ENCODE measurements at places on chromosomes 4 and X.

GRCh38 chr4:108372681-108373080, 203.9 kb upstream of the LEF1 start:
- no peak for DNase-seq

- no peak for DNase-seq
Measured at GRCh38 chr4:1961563-1961962, 47.2 kb downstream of the NELFA start.

- peak; percentile 44 for DNase-seq
Measured at GRCh38 chr4:155705664-155706063, 39.0 kb downstream of the GUCY1A1 start.

DNA sequence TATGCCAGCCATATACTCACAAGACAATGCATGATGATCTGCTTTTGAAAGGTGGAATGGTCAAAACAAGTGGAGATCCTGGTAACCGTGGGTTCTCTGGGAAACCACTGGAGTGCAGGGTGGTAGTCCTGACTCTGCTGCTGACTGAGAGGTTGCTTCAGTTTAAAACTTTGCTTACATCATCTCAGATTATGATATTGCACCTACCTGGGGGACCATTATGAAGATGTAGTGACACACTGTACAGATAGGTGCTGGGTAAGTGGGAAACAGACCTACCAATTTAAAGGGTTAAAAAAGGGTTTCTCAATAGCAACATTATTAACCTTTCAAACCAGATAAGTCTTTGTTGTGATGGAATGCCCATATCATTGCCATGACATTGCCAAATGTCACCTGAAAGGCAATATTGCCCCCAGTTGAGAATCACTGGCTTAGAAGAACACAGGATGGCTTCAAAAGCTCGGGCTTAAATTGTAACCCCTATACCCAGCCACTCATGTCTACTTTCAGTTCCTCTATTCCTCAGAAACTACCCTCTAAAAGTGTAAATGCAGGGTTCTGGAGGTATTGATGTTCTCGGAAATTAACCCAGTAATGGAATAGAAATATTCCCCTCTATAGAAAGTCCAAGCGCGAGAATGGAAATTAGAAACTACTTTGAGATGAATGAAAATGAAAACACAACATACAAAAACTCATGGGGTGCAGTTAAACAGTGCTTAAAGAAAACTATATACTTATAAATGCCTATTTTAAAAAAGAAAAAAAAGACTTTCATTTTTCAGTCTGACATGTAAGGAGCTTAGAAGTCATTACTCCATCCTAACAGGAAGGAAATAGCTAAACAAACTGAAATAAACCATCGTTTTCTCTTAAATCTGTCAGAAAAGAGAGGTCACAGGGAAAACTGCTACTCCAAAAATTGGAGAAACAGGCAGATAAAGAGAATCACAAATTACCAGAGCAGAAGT, 65.8 kb downstream of the ARHGEF6 start:
- no peak for DNase-seq

- DNase-seq: no peak
Measured at GRCh38 chr4:140781596-140781995, 25.4 kb upstream of the TBC1D9 start.

DNA sequence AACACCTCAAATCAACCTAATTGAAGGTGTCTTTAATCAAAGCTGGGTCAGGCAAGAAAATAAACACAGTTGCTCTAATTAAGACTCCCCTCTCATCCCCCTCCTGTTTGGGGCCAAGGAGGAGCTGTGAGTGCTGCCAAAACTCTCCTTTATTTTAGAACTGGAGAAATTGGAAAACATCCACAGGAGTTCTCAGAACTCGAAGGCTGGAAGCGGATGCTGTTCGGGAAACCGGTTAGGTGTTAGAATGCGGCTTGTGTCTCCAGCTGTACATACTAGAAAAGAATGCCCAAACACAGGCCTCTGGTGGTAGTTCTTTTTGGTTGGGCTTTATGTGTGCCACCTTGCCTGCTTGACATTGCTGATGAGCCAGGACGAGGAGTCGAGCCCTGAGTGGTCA, 118.2 kb downstream of the GPR143 start:
- no peak for DNase-seq

DNA sequence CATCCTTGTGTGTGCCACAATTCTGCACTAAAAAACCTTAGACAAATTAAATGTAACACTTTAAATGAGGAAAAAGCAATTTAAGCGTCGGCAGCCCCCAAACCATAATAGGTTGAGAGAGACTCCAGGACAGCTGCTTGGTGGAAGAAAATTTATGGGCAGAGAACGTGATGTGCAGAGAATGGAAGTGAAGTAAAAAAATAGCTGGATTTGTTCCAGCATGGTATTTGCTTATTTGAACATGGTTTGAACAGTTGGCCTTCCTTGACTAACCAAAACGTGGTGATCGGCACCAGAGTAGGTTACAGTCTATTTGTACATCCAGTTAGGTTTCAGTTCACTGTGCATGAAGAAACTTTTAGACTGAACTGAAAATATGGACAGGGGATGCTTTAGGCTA, 343.0 kb upstream of the CPEB2 start:
- DNase-seq: no peak

DNA sequence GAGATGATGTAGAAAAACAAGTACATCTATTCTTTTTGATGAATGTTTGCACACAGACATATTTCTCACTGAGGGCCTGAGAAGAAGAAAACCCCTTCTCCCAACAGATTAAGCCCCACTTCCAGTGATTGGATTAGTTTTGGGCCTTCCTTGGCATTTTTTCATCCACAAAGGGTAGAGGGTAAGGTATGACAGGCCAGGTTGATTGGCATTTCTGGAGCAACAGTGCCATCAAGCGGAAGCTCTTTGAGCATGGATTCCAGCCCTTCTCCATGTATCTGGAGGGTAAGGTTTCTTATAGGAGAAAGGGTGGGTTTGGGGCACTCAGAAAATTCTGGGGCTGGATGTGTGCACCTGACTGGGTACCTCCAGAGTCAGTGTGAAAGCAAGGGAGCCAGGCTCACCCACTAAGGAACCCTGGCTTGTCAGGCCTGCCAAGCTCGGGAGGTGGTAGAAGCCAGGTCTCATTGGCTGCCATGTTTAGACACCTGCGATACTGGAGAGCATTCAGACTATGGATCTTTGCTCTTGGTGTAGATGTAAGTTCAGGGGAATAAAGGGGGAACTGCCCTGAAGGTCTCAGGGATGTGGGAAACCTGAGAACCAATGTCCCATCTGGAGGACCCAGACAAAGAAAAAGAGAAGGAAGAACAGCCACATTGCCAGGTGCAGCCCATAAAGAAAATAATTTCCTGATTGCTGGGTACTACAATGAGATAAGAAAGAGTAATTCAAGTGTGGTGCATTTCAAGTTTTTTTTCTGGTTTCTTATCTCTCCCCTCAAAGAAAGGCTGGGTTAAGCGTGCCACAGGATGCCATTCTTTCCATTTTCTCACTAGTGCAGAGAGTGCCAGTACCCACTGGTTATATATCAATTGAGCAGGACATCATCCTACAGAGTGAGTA, 222.3 kb upstream of the AGTR2 start:
- DNase-seq: no peak

- no peak for DNase-seq
Measured at GRCh38 chr4:79476196-79476595, 68.2 kb upstream of the GK2 start.

GRCh38 chrX:15269618-15270521, at the start of gene ASB9:
Gene ASB9 (minus strand): TSS chrX:15270083. CDS start chrX:15269874, 209 bp downstream.
- DNase-seq: peak; percentile 19

DNA sequence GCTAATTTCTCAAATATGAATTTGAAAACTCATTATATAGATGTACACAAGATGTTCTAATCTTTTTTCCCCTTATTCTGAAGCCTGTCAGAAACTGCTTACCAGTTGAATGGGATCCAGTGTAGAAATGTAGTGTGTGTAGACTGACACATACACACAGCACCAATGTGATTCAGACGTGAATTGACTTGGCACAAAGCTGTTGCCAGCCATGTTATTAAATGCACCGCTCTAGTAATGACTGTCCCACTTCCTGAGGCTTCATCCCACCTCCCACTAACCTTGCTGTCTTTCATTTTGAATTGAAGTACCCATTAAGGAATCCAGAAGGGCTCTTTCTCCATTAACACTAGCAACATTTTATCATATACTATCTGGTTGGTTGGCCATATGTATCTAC, 146.6 kb downstream of the PPA2 start:
- no peak for DNase-seq

GRCh38 chr4:63556332-63556731, 852.9 kb downstream of the TECRL start:
- DNase-seq: no peak

- no peak for DNase-seq
Measured at GRCh38 chr4:123480706-123481418, 84.3 kb downstream of the SPRY1 start.

DNA sequence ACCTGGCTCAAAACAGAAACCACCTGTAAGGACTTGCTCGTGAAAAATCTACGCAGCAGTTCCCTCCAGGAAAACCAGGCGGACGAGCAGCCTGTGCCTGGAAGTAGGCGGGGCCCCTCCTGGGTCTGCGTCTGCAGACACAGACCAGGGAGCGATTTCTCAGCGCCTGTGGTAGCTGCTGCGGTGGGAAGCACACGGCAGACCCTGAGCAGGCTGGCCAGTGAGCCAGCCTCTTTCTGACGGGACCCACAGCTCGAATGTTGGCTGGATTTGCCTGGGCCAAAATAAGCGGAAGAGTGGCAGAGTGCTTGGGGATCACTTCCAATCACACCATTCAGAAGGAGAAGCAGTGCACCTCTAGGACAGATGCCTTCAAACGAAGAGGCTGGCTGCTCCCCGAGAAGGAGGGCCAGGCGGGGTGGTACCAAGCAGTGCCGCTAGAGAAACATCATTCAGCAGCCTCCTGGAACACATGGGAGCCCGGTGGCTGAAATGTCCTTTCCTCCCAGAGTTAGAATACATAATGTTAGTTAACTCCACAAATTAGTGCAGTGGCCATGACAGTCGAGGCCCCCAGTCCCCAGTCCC, 85.9 kb downstream of the GATB start:
- DNase-seq: peak; percentile 65

DNA sequence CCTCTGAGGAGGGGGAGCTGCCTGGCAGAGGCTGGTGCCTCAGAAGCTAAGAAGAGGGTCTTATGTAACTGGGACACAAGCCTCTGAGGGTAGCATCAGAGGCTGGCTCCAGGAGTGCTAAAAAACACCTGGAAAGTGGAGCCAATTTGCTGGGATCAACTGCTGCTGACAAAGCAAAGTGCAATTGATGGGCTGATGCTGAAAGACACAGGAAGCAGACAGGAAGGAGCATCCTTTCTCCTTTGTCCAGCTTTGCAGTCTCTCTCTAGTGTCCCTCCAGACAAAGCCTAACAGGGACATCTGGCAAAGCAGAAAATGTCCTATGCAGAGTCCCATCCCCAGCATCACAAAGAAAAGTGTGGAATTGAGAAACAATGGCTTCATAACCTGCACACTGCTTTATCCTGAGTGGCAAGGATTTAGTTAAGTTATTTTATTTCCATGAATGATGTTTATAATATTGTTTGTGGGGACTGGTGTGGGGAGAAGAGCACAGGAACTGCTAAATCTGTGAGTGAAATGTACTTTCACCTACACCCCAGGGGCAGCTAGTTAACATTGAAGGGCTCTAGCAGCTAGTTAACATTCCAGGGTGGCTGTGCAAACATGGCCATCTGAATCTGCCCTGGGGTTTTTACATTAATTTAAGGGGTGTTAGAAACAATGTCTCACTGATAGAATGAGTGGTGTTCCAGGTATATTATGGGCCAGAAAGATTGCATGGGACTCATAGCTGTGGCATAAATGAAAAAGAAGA, 25.6 kb upstream of the MBTPS2 start:
- DNase-seq: no peak

DNA sequence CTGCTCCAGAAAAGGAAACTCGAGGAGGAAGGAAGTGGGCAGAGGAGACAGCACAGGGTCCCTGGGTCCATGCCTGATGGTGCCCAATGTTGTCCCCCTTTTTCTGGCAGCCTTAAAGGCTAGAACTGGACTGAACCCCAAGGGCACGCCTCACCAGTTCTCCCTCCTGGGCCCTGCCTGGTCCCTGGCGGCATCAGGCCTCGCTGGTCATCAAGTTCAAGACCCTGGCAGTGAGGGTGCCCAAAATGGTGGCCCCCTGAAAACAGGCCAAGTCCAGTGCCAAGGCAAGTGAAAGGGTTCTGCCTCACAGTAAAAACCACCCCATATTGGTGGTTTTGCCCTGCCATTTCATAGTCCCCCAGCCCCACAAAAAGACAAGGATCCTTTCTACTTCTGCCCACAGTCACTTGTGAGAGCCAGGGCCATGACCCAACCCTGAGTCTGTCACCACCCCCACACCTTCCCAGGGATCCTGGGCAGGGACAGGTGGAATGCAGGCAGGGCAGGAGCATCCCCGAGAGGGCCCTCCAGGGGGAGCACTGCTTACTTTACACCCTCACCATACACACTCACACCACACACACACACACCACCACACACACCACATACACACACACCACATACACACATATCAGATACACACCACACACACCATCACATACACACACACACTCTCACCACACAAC, 107.6 kb downstream of the DCTD start:
- no peak for DNase-seq

GRCh38 chrX:42276982-42277690, 353.8 kb upstream of the CASK start:
- no peak for DNase-seq

DNA sequence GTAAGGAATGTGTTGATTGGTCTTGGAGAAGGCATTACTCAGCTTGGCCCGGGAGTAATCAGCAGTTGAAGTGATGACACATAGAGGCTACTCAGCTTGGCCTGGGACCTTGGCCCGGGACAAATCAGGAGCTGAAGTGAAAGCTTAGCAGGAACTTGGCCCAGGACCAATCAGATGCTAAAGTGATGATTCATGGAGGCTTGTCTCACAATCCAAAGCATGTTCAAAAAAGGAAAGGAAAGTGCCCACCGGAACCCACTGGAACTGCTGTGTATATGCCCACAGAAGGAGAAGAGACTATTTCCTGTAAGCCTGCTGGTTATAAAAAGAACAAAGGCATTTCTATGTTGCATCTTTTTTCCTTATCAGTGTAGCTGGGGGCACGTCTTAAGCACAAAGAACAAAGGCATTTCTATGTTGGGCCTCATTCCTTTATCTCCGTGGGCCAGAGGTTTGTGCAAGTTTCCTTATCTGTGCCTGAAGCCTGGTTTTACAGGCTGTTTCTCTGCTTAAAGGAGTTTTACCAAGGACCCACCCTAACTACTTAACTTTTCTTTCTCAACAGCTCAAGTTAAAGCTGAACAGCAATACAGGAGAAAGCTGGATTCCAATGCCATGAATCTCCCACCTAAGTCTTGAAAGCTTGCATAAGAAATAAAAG, 1176.7 kb downstream of the NLGN4X start:
- no peak for DNase-seq

All from nephron progenitor cell (in vitro differentiated cells).